ENCODE measurements at places on chromosomes 3 and 15.

DNA sequence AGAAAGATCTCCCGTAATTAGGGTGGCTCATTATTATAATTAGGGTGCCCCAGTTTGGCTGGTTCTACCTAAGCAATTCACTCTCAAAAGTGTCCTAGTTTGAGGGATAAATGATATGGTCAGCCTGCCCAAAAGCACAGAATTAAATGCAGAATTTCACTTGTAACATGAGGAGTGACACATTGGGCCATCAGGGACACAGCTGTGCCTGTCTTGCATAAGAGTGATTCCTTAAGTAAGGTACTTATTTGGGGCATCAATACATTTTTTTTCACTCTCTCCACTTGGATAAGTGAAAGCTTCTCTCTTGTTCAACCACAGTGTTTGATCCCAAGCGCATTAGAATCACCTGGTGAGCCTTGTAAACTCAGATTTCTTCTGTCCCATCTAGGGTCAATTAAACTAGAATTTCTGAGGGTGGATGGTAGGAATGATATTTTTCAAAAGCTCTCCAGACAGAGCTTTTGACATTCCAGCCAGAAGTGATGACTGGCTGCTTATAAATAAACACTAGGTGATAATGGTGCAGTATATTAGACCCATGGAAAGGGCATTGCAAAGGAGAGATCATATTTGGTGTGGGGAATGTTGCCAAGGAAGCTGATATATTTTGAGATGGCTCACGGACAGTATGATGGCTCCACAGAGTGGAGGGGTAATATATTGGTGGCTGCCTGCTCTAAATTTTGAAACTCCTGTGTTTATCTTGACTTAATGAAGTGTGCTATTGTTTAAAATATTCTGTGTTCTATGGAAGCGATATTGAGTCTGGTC is 458.1 kb upstream of the RASGRP1 start:
- DNase-seq = no peak

DNA sequence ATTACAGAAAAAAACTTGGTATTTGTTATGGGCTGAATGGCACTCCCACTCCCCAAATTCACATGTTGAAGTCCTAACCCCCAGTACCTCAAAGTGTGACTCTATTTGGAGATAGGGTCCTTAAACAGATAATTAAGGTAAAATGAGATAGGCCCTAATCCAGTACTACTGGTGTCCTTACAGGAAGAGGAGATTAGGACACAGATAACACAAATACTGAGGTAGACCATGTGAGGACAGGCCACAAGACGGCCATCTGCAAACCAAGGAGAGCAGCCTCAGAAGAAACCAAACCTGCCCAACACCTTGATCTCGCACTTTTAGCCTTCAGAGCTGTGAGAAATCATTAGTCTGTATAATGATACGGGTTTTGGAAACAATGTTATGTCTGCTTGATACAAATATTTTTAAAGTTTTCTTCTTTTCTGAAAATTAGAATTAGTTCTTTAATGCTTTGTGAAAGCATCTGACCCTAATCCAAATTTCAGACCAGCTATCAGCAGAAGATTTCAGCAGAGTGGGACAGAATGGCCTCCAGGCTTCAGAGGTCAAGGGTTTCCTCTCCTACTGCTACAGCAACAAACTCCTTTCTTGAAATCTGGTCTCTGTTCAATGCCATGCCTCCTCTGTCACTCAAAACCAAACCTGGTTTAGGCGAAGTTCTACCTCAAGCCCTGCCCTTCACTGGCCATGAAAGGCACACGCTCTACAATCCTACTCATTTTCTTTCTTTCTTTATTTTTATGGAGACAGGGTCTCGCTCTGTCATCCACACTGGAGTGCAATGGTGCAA is 22.0 kb upstream of the HDC start:
- no peak for DNase-seq

GRCh38 chr3:106457281-106458180 is 588.7 kb upstream of the CBLB start:
- peak; percentile 36 for DNase-seq

DNA sequence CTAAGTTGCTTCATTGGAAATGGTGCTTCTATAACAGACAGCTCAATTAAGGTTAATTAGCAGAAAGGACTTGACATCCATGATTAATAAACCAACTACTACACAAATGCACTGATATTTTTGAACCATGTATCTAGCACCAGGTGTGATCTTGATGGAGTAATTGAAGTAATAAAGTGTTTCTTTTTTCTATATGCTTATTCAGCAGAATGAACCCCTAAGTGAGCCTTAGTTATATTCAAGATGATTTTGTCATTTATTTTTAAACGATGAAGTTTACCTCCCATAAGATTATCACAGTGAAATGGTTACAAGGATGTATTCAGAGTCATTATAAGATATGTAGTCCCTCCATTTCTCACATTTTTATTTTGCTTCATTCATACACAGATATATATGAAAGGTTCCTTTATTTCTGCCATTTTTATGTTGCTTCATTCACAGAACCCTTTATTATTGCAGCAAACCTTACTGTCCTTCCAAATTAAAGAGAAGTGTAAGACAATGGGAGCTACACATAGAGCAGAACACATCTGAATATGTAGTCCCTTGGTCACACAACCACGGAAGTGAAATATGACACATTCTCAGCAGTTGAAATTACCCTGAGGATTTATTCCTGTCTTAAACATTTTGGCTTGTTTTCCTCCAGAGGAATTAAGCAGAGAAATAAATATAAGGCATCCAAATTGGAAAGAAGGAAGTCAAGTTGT is 295.0 kb downstream of the RAP2B start:
- no peak for DNase-seq

DNA sequence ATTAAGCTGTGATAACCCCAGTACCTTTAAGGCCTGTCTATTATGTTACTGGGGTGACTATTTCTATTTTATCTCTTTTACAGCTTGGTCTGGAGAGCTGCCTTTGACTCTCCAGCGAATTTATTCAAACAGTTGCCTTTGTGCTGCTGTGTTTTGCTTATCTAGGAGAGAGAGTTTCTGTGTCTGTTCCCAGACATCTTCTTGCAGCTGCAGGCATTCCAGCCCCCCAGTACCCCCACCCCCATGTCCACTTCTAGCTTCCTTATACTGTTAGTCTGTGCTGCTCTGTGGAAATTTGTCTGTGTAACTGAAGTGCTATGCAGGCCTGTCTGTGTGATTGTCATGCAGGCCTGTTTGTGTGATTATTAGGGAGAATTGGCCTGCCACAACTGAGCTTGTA is 713.7 kb upstream of the SEMA6D start:
- no peak for DNase-seq

GRCh38 chr3:32592011-32592410 is 21.4 kb upstream of the DYNC1LI1 start:
- no peak for DNase-seq

GRCh38 chr3:48532271-48532976 is 24.2 kb downstream of the PFKFB4 start:
- DNase-seq = no peak

- no peak for DNase-seq
These were observed 92.9 kb downstream of the UBE3A start for GRCh38 chr15:25345943-25346342.

DNA sequence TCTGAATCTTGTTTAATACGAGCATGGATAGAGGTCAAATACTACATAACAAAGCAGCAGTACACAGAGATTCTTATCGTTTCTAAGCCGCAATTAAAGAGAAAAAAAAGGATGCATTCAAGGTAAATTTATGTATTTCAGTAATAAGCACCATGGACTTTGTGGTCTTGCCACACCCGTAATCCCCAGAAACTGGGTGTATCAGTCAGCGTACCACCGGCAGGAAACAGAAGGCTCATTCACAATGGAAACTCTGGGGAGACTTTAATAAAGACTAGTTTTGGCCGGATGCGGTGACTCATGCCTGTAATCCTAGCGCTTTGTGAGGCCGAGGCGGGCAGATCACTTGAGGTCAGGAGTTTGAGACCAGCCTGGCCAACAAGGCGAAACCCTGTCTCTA is 81.9 kb upstream of the ZNF280D start:
- no peak for DNase-seq

GRCh38 chr3:141388823-141389621 is 20.7 kb downstream of the ZBTB38 start:
- DNase-seq = no peak

DNA sequence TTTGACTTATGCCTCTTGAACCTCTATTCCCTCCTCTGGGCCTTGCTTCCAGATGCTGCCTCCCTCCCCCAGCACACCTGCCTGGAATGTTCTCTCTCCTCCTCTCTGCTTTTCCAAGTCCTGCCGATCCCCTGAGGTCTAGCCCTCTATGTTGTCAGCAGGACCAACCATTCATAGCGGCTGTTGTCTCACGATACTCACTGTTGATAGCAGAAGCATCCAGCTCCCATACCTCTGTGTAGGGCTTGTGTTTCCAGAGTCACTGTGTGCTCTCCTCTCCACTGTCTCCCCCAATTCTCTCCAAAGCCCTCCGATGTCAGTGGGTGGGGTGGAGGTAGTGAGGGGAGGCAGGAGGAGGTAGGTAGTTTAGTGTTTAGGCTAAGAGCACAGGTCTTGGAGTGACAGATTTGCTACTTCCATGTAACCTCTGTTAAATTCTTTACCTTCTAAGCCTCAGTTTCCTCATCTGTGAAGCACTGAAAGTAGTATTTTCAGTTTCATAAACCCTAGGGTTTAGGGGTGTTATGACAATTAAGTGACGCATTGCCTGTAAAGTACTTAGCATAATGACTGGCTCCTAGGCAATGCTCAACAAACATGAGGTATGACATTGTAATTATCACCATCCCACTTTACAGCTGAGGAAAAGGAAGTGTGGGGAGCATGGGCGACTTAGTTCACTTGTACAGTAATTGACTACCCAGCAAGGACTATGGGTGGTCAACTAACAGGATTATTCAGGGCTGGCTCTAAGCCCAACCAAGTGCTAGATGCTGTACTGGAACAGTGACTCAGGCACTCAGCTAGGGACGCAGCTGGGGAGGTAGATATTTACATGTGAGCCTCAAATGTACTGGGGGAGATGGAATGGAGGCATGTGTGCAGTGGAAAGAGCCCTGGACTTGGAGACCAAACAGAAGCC is 122.8 kb downstream of the CACNA1D start:
- DNase-seq = no peak

Measured in GM13976 (cell line).